Heart right ventricle (tissue), 16 donors: ENCODE measurements at places on chromosomes 1 and 21. TPM values are rescaled to one million over a fixed set of nuclear protein-coding genes. Genes with fewer than 3 reads are reported as not detected.

NTPCR gene
- total RNA-seq: 58.6 TPM

C1QC gene
- total RNA-seq: 71.8 TPM

TINAGL1 gene
- 222 TPM for total RNA-seq

- DNase-seq: peak; percentile 11
Observed at GRCh38 chr1:161864577-161864976, 98.5 kb downstream of the ATF6 start.

GRCh38 chr1:75964760-75965408 is 32.7 kb upstream of the ASB17 start:
- DNase-seq: no peak
